Omental fat pad (tissue), 4 donors: ENCODE measurements at places on chromosomes 7 and 10.

- DNase-seq = no peak
Measured at GRCh38 chr10:82277591-82277990, 402.6 kb downstream of the NRG3 start.

DNA sequence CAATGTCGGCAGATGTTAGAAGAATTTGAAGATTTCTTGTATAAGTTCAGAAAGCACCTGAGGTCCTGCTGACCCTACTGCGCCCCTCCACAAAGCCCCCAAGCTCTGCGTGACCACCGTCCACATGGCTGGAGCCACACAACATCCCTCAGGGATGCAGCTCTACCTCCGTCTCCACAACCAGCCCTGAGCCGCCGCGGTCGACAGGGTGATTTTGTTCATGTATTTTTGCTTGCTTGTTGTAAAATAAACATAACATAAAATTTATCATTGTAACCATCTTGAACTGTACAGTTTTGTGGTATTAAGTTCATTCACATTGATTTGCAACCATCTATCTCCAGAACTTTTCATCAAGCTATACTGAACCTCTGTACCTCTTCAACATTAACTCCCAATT, 50.5 kb downstream of the CPXM2 start:
- no peak for DNase-seq

DNA sequence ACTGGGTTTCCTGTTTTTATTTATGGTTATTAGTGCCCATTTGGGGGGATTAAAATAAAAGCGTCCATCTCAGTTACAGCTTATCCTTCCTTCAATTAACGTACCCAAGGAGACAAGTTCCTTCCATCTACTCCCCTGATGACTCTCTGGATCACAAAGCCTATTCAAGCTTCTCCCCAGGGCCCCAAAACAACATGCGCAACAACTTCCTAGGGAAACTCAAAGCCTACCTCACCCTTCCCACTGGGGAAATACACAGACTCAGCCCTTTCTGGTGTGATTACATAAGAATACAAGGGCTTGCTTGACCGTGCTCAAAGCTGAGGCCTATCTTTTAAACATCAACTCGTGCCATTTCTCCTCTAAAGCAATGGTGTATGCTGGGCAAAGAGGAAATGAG, 112.4 kb downstream of the CDK6 start:
- no peak for DNase-seq

- DNase-seq = no peak
Measured at GRCh38 chr7:90216771-90217170, 5.2 kb downstream of the STEAP2 start.

- DNase-seq = no peak
Measured at GRCh38 chr7:50712252-50713122, 70.2 kb downstream of the GRB10 start.

GRCh38 chr7:156668130-156668741, 27.7 kb downstream of the RNF32 start:
- DNase-seq = no peak

DNA sequence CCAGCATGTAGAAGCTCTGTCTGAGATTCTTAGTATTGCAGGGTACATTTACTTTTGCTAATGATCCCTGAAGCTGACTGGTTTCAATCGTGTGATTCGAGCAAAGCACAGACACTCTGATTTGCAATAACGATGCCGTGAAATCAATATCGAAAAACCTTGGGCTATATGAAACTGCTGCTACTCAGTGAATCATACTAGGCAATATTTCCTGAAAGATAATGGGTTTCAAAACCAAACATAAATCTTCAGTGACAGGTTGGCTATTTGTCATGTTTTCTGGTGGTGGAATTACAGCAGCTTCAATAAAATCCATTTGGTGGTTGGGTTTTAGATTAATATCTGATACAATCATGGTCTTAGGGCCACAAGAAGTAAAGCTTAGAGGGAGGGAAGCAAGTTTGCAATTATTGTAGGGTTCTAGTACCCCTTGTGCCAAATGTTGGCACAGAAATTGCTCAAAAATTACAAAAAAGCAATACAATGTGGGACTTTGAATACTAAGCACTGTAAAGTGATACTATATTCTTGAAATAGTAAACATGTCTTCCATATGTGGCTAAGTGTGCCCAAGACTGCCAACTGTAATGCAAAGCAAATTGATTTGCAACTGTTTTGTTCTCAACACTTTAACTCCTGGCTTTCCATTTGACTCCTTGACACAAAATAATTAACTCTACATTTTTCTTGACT, 112.4 kb upstream of the JAZF1 start:
- no peak for DNase-seq

GRCh38 chr10:77301305-77301730, 336.3 kb downstream of the KCNMA1 start:
- no peak for DNase-seq

DNA sequence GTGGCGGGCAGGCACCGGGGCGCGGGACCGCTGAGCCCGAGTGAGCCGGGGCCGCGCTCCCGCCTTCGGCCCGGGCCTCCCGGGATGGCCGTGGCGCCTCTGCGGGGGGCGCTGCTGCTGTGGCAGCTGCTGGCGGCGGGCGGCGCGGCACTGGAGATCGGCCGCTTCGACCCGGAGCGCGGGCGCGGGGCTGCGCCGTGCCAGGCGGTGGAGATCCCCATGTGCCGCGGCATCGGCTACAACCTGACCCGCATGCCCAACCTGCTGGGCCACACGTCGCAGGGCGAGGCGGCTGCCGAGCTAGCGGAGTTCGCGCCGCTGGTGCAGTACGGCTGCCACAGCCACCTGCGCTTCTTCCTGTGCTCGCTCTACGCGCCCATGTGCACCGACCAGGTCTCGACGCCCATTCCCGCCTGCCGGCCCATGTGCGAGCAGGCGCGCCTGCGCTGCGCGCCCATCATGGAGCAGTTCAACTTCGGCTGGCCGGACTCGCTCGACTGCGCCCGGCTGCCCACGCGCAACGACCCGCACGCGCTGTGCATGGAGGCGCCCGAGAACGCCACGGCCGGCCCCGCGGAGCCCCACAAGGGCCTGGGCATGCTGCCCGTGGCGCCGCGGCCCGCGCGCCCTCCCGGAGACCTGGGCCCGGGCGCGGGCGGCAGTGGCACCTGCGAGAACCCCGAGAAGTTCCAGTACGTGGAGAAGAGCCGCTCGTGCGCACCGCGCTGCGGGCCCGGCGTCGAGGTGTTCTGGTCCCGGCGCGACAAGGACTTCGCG, 534 bp downstream of the FZD9 start:
- no peak for DNase-seq

GRCh38 chr10:6763001-6763400, 182.9 kb upstream of the PRKCQ start:
- no peak for DNase-seq

GRCh38 chr7:159102681-159103381, 41.8 kb downstream of the VIPR2 start:
- DNase-seq = no peak

DNA sequence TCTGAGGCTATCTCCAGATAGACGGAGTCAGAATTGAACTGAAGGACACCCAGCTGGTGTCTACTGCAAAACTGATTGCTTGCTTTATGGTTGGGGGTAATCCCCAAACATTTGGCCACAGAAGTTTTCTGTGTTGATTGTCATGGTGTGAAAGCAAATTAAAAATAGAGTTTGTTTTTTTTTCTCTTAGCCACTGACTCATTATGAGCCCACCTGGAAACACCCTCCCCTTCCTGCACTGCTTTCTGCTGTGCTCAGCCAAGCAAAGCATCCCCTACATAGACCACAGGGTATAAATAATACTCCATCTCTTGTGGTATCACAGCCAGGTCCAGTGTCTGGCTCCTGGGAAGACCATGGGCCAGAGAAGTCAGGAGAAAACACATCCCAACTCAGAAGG, 6.5 kb upstream of the VWC2 start:
- DNase-seq = no peak
